ENCODE measurements at places on chromosomes 2 and 18.

DNA sequence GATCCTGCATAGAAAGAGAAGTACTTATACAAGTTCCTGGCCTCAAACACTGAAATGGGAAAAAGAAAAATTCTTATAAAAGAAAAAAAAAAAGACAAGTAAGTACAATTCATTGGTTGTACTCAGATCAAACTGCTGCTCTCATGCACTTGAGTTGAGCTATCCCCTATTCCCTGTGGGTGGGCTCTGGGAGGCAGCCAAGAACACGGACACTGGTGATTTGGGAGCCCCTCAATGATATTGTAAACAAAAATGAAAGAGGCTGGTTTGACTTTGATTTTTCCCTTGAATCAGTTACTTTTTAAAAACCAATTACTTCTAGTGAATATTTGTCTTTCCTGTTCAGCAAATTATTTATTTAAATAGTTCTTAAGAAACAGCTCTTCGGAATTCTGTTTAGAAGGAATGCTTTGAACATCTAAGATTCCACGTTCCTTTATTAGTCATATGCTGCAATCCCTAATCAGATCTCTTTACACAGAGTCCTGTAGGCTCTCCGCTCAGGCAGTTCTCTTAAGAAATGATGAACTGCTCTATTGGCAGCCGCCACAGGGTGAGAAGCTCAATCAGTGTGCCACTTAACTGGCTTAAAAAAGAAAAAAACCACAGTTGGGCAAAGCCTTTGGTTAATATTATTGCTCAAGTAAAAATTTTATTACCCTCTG, 225.1 kb downstream of the TMEM182 start:
- DNase-seq: no peak

DNA sequence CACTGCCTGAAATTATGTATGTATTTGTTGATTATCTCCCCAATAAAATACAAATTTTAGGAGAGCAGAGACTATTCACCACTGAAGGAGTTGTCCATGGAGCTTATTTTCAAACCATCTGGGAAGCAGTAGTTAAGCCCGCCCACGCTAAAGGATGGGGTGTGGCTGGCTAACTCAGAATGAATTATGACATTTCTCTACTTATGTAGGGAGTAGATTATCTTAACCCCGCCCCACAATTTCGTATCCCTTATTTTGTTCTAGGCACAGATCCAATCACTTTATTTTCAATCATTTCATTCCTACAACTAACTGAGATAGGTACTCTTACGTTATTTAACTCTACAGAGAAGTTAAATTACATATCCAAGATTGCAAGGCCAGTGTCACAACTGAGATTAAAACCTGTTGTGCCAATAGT, 1.4 kb upstream of the LAPTM4A start:
- DNase-seq: no peak

DNA sequence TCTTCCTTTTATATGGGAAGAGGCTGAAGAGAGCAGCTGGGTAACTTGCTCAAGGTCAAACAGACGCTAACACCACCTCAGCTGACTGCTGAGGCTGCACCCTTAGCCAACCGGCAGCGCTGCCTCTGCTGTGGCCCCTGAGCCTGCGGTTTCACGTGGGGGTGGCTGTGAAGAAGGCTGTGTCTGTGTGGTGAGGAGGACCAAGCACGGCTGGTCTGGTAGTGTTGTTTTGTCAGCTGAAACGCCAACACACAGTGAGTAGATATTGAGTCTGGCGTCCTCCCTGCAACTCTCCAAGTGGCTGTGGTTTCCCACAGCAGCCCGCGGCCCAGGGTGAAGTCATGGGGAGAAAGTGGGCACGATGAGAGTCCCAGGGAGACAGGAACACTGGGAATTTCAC, 69.6 kb downstream of the THNSL2 start:
- no peak for DNase-seq

DNA sequence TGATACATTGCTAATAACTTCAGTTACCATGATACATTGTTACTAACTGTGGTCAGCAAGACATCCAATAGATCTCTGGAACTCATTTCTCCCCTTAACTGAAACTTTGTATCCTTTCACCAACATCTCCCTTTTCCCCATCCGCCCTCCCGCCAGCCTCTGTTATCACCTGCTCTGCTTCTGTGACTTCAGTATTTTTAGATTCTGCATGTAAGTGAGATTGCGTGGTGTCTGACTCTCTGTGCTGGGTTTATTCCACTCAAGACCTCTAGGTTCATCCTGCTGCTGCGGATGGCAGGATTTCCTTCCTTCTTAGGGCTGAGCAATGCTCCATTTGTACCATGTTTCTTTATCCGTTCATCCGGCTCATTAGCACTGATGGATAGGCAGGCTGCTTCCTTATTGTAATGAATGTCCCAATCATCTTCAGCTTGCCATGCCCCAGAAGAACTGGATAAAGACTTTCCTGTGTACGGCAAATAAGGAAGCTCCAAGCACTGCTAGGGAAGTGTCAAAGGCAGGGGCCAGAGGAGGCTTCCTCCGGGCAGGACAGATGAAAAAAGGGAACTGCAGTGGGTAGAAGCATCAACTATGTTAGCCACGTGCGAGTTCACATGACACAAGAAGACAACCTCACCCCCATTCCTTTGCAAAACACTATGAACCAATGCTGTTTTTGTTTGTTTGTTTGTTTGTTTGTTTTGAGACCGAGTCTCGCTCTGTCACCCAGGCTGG, 113.4 kb downstream of the EIPR1 start:
- DNase-seq: peak; percentile 5
